Activated CD4-positive, alpha-beta memory T cell treated with anti-CD3 and anti-CD28 coated beads for 36 hours (primary cell): ENCODE measurements at places on chromosomes 12 and 14. TPM values are rescaled to one million over a fixed set of nuclear protein-coding genes. Genes with fewer than 3 reads are reported as not detected.

ANKS1B gene
- 0.97 TPM for total RNA-seq

KRT1 gene
- not detected for total RNA-seq

HNRNPA1 gene
- 2,070 TPM for total RNA-seq

- no peak for DNase-seq
Measured at GRCh38 chr12:71008616-71009015, 88.1 kb upstream of the PTPRR start.

DNA sequence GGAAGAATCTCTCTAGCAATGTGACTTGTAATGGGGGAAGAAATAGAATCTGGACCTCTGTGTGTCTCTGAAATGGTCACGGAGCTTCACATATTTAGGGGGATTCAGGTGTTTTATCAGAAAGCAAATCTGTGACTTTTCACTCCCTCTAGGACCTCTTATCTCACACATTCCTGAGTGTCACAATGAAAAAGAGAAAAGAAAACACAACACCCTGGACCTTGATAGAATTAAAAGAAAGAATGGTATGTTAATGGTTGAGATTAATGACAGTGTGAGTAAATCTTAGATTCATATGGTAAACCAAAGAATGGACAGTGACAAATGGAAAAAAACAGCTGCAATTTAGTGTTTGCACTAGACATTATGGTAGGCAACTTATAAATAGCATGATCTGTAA, 68.5 kb downstream of the PKP2 start:
- no peak for DNase-seq

DNA sequence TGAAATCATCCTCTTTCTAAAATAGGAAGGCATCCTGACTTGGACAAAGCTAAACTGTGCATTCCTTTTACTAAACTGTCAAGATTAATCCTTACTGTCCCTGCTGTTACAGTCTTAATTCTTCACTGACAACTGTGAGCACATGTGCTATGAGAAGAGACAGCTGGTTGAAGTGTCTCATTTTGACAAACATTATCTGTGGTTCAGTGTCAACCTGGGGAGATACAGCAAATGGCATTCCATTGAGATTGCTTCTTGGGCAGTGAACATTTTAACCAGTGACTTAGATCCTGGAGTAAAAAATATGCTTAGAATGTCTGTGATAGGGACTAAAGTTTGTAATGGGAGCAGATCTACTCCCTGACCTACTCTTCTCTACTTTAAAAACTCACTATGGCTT, 552.6 kb upstream of the ATP2B1 start:
- no peak for DNase-seq
